Fibroblast of skin of back (primary cell): ENCODE measurements at places on chromosomes 16 and 17.

GRCh38 chr17:10357768-10358167 is 15.0 kb downstream of the MYH13 start:
- DNase-seq: no peak

DNA sequence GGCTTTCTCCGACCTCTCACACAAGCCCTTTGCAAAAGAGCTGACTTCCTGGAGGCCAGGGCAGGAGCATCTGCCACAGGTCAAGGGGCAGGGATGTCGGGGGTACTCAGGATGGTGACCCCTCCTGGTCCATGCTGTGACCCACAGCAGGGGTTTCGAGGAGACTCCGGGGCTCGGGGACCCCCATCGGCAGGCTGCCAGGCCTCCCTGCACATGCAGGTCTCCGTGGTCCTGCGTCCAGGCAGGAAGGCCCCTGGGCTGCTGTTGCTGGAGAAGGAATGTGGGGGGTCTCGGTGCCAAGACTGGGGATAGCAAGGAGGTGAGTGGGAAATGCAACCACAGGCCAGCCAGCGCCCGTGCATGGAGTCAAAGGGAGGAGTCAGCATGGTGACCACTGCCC is 11.6 kb downstream of the NATD1 start:
- no peak for DNase-seq

GRCh38 chr17:31095236-31096105 is 694 bp downstream of the NF1 start:
- peak; percentile 52 for DNase-seq

DNA sequence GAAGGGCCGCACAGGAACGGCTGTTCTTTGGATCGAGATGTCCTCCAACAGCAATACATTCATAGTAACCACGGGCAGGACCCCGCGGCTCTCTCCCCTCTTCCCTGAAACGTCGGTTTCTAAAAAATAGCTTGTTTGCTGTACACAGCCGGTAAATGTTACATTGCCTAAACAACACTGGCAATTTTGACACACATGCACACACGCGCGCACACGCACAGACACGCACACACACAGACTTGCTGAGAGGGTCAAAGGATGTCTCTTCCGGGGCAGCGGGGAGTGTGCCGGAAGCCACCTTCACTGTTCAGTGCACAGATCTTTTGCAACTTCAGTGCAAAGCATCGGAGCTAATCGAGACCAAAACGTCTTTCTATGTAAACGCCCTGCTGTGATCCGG is 35.8 kb downstream of the ZDHHC7 start:
- DNase-seq: no peak

DNA sequence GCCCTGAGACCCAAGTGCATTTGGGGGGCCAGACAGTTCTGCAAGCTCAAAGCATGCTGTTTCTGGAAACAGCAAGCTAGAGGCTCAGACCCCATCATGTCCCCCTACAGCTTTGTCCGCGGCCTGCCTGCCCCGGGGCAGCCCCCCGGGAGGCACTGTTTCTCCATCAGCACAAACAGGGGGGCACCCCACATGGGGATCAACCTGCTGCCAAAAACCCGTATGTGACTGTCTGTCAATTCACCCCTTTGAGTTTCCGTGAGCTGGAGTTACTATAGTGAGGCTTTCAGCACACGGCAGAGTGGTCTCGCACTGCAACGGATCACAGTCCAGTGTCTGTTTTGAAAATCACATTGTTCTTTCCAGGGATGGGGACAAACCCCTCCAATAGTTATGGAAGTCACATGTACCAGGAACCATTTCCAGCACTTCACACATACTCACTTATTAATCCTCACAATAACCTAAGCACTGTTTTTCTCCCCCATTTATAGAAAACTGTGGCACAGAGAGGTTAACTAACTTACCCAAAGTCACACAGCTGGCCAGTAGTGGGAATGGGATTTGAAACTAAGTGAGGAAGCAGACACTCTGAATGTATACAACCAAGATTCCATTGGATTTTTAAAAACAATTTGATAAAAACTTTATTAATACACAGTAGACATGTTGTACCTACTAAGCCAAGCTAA is 269.0 kb downstream of the C16orf95 start:
- DNase-seq: no peak

DNA sequence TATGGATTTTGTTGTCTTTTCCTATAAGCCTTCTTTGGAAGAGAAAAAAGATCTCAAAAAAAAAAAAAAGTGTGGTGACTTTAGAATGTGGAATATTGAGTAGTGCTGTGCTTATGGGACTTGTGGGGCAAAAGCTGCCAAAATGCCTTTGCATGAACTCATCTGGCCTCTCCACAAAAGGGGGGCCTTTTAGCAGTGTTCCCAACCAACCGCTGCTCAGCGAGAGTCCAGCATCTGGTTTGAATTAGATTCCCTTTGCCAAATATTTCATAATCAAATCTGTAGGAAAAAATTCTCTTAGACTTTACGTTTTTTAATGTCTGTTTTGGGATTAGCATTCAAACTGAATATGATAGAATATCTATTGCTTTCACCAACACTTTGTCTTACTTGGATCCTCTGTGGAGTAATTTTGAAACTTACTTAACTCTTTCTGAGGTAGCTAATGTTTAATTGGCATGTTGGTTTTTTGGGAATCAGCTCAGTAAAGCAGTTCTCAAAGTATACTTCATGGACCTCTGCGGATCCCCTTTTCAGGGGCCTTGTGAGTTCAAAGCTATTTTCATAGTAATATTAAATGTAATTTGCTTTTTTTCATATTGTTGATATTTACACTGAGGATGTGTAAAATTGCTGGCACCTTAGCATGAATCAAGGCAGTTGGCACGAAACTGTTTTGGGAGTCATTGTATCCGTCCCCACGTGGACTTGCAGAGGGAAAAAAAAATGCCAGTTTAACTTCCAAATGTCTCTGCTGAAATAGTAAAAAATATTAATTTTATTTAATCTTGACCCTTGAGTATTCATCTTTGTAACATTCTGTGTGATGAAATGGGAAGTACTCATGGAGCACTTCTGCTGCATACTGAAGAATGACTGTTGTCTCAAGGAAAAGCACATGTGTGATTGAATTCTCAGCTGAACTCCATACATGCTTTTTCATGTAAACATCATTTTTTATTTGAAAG is 34.7 kb upstream of the VPS4A start:
- peak; percentile 98 for DNase-seq

GRCh38 chr16:49959552-49960277 is 65.3 kb upstream of the CNEP1R1 start:
- DNase-seq: no peak
